ENCODE measurements at places on chromosomes 4 and X.

- DNase-seq, result no peak
Observed at GRCh38 chr4:17921451-17921850, 100.1 kb downstream of the LCORL start.

- no peak for DNase-seq
Observed at GRCh38 chr4:17164666-17165065, 266.2 kb upstream of the LDB2 start.

GRCh38 chrX:115713460-115713859 lies 152.5 kb downstream of the PLS3 start:
- DNase-seq, result no peak

DNA sequence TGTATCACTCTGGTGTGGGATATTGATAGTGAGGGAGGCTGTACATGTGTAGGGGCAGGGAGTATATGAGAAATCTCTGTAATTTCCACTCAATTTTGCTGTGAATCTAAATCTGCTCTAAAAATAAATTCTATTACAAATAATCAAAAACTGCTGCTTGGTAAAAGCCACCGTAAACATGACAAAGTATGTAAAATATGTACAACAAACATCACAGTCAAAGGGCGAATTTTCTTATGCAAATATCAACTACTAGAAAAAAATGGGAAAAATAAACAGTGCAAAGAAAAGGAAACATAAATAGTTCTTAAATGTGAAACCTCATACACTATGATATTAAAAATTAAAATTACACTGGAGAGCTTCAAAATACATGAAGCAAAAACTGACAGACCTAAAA lies 105.1 kb upstream of the DCLK2 start:
- no peak for DNase-seq

- no peak for DNase-seq
Observed at GRCh38 chrX:27815209-27815608, 7.4 kb downstream of the MAGEB10 start.

GRCh38 chr4:148355442-148356123 lies 86.6 kb downstream of the NR3C2 start:
- no peak for DNase-seq

GRCh38 chrX:46260499-46260898 lies 284.7 kb downstream of the ZNF674 start:
- no peak for DNase-seq

- DNase-seq, result no peak
Observed at GRCh38 chr4:94463771-94464170, 12.0 kb downstream of the PDLIM5 start.

GRCh38 chr4:69057620-69058409 lies 38.5 kb upstream of the UGT2B7 start:
- no peak for DNase-seq

GRCh38 chr4:139823746-139824145 lies 158.1 kb downstream of the MGST2 start:
- no peak for DNase-seq

DNA sequence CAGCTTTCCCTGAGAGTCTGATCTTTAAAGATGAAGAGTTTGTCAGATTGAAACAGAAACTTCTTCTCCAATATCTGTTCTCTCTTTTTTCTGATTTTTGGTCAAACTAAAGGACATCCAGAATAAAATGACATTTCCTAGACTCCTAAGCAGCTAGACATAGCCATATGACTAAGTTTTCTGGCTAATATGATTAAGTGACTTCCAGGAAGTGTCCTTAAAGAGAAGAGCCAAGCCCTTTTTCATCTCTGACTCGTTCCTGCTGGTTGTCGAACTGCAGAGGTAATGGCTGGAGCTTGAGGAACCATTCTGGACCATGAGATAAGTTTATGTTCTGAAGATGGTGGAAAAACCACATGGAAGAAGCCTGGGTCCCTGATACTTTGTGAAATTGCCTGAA lies 546.0 kb downstream of the BCOR start:
- no peak for DNase-seq

GRCh38 chr4:14908635-14909034 lies 93.6 kb upstream of the CPEB2 start:
- DNase-seq, result no peak

DNA sequence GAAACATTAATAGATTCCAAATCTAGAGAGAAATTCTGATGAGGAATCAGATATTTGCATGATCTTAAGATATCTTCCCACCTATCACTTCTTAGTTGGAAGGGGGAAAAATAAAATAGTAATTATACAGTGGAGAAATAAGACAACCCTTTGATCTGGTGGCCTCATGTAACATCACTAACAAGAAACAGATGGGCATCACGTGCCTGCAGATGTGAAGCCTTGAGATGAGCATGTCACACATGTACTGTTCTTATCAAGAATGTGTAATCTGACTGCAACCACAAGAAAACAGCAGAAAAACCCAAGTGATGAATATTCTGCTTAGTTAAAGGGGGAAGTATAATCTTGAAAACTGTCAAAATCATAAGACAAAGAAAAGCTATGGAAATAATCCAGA lies 31.4 kb upstream of the NKX6-1 start:
- DNase-seq, result no peak

- DNase-seq, result no peak
Observed at GRCh38 chrX:114626323-114626722, 42.4 kb downstream of the HTR2C start.

DNA sequence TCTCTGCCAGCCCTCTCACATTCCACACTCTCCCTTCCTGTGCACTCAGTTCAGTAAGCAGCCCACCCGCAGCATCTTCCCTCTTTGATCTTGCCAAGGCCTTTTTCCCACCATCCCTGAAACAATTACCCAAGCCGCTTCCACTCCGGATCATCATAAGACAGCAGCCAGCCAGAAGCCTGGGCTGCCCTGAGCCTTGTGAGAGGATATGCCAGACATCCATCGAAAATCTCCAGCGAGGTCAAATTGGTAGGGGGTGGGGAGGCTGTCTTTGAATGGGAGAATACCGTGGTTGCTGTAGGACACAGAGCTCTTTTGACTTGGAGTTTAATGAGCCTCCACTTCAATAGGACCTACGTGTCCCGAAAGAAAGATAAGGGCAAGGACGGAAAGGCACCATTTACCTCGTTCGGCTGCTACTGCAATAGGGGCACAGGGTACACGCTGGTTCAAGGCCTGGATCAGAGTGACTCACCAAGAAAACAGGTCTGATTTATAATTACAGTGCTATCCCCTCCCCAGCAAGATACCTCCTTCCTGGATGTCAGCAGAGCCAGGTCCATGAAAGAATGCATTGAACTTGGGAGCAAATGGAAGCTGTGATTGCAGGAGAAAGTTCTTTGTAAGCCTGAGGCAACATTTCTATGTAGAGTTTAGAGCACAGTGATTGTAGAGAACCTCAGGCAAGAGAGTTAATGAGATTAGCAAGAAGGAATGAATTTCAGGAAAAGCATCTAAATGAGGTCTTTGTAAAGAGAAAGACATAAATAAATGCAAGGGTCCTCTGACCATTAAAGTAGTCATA lies 39.5 kb downstream of the AMOT start:
- no peak for DNase-seq

DNA sequence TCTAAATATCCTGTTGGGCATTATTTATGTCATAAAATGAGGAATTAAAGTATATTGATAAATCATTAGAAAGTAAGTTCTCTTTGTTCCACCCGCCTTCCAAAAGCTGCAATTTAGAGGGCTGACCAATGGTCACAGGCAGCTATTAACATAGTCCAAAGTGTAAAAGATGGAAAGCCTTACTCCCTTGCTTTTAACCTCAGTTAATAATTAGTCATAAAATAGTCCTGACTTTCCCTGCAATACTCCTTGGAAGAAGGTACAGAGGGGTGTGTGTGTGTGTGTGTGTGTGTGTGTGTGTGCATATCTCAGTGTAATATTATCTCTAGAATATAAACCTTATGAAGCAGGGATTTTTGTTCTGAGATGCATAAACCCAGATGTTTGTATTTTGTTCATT lies 275.4 kb downstream of the FAT4 start:
- no peak for DNase-seq

DNA sequence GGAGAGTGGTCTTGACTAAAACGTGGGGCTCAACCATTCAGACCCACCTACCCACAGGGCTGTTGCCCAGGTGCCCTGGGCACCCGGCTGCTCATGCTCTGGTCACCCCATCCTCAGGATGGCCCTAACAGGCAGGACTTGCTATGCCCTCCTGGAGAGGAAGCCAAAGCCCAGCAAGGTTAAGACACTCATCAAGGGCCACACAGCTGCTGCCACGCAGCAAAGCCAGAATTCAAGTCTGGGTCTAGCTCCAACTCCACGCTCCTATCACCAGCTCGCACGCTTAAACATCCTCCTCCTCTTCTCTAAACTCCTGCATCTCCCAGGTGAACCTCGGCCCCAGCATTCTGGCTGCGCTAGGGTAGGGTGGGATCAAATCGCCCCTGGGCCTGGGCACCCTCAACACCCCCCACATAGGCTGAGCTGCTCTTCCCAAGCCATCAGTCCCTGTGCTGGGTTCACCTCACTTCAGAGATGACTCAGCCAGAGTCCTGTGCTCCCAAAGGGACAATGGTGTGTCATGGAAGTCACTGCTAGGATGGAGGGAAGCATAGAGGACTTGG lies 54.1 kb downstream of the PPP2R2C start:
- no peak for DNase-seq

DNA sequence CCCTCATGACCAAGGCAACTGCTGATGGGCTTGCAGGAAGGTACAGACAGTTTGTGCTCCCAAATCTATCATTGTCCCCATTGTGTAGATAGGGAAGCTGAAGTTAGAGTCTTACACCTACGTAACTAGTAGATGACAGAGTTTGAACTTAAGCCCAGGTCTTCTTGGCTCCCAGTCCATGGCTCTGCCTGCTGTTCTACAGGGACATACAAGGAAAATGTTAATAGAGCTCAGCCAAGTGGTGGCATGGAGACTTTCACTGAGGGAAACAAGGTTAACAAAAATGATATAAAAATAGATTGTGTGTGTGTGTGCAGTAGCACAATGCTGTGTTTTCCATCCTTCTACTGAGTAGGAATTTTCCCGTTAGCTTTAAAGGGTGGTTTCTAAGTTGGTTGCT lies 936.5 kb downstream of the RPA4 start:
- DNase-seq, result no peak

GRCh38 chrX:42725196-42725595 lies 52.8 kb downstream of the PPP1R2C start:
- DNase-seq, result no peak

- no peak for DNase-seq
Observed at GRCh38 chrX:16638533-16638932, 11.4 kb upstream of the S100G start.

DNA sequence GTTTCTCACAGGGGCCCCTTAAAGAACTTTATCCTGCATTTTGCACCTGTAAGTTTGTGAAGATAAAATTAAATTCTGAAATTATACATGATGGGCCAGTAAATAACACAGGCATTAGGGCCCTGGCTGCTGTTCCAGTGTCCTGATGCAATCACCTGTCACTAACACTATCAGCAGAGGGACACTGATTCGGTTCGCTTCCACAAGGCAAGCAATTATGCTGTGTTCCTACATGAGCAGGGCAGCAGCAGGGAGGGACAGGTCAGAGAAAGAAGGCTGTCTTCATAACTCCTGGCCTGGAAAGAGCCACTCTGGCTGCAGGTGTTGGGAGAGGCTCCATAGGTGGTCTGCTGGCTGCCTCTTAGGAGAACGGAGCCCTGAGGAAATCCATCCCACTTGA lies 487.3 kb downstream of the MID1IP1 start:
- no peak for DNase-seq

DNA sequence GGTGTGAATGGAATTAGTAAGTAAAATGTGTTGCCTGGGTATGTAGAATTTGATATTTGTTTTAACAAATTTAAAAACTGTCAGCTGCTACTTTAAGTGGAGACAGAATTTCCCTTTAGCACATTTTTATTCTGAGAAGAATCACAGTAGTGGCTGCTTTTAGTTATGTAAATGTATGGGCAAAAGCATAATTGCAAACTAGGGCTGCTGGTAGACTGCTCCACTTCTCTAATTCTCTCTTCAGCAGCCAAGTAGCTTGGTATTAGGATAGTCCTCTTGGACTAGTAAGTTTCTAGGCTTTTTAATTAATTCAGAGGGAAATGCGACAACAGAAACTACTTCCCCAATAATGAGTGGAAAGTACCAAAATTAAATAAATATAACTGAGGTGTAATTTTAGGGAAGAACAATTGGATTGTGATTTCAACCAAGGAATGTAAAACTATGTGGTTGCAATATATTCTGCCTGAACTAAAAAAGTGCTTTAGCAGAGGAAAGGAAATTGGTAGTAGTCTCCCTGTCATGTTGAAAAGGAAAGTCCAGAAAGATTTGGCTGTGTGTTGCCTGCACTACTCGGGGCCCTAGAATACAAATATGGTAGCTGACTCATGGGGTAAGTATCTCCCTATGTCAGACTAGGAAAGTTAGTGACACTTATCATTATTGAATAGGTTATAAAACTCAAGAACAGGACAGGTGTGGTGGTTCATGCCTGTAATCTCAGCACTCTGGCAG lies 9.2 kb upstream of the EIF4E start:
- no peak for DNase-seq

GRCh38 chrX:107154787-107155620 lies 36.4 kb upstream of the RBM41 start:
- DNase-seq, result no peak

- no peak for DNase-seq
Observed at GRCh38 chrX:150100261-150100660, 162.0 kb upstream of the EOLA2 start.

DNA sequence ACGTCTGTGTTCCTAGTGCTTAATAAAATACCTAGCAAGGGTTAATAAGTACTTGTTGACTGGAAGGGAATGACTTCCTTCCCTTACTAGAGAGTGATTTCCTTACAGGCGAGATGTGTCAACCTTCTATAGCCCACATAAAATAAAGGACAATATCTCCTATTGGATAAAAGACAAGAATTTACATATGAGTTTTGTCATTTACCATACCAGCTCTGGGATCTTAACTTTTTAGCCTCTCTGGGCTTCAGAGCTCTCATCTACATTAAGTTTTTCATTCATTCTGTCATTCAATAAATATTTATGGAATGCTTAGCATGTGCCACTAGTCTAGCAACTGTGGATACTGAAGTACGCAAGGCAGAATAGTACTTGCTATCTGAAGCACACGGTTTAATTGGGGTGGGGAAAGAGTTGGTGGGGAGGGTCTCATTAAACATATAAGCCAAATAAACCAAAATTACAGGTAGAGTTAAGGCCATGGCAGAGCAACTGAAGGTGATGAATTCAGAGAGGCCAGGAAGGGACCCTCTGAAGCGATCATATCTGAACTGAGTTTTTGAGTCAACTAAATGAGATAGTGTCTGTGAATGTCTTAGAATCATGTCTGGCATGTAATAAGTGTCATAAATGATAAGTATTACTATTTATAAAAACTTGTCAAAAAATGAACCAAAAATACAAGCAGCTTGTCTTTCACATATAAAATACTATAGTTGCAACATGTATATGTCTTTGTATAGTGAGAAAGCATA lies 91.6 kb upstream of the BMP2K start:
- no peak for DNase-seq

GRCh38 chrX:107445146-107445545 lies 4.3 kb upstream of the FRMPD3 start:
- DNase-seq, result no peak

- no peak for DNase-seq
Observed at GRCh38 chr4:32562010-32562409, 1841.8 kb downstream of the PCDH7 start.
